ENCODE measurements at places on chromosomes 2 and 18.

DNA sequence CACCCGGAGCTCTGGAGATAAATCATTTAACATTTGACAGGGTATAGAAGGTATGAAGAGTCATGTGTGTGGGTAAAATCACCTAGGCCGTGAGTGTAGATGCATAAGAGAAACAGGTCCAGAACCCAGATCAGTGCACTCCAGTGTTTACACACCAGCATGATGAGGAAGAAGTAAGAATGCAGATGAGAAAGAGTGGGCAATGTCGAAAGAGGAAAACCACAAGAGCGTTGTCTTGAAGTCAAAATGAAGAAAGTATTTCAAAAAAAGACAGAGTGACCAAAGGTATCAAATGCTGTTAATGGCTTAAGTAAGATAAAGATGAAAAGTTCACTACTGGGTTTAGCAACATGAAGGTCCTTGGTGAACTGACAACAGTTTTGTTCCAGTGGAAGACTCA, 32.0 kb upstream of the PLB1 start:
- DNase-seq, result no peak

GRCh38 chr2:18124116-18124835, 245.8 kb downstream of the KCNS3 start:
- no peak for DNase-seq

DNA sequence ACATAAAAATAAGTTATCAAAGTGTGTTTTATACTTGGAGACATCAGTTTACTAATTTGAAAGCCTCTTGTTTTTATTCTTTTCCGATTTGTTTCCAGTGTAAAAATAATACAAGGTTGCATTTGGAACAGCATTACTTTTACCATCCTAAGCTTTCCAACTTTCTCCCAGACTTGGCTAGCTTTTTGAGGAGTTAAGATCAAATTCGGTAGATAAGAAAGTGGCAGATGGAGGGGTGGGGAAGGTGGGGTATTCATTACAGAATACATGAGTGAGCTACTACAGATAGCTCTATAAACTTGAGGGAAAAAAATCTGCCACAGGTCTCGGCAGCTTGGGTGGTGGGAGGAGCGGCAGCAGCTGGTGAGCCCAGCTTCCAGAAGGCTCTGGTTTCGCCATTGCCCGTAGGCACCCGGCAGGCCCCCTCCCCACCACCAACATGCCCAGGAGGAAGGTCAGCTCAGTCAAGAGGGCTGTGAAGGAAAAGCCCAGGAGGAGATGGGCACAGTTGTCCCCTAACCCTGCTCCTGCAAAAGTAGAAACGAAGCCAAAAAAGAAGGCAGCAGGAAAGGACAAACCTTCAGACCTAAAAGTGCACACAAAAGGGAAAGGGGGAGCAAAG, 18.6 kb upstream of the RMC1 start:
- no peak for DNase-seq

GRCh38 chr2:179460181-179460929, 195.7 kb upstream of the SESTD1 start:
- no peak for DNase-seq

- no peak for DNase-seq
These were observed 94.6 kb downstream of the CD8B2 start for GRCh38 chr2:106581755-106582147.

- no peak for DNase-seq
These were observed 1208.4 kb downstream of the DPP10 start for GRCh38 chr2:115650827-115651226.

DNA sequence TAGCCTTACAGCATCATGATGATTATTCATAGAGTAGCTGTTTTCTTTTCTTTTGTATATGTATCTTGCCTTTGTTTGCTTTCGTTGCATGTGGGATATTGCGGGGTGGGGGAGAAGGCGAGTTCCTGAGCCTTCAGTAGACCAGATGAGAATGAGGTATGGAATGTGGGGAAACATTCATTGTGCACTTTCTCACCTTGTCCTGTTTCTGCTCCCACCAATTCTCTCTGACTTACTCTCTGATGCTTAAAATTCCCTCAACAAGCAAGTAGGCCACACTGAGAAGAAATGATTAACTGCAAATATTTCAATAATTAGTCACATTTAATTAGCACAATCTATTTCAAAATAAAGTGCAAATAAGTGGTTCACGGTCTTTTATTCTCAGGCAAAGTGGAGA, 31.0 kb downstream of the GKN2 start:
- DNase-seq, result no peak

DNA sequence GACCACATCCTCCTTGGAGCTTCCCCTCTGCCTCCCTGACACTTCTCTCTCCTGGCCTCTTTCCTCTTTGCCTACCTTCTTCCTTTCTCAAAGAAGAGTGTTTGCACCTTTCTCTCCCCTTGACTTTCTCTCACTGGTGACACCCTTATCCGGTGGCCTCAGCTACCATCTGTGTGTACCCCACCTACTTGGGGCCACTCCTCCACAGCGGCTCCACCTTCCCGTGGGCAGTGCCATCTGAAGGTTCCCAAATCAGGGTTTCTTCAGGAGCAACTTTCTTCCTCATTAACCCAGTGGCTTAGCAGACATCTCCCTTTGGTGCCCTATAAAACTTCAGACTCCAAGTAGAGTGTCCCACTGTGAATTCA, 5.3 kb upstream of the NCL start:
- DNase-seq, result no peak

DNA sequence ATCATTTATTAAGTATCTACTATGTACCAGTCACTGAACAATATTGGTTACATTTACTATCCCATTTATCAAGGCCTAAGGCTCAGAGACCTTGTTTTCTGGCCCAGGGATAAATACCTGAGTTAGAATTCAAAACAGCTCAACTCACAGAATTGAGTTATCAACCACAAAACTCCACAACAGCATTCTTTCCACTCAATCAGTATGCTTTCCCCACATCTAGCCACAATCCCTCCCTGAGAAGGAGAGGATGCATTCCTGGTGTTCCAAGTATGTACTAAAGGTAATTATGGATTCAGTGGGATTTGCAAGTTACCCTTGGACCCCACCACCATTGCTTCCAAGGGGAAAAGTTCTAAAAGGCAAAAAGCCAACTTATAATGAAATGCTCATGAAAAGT, 104.2 kb upstream of the PID1 start:
- DNase-seq, result no peak

DNA sequence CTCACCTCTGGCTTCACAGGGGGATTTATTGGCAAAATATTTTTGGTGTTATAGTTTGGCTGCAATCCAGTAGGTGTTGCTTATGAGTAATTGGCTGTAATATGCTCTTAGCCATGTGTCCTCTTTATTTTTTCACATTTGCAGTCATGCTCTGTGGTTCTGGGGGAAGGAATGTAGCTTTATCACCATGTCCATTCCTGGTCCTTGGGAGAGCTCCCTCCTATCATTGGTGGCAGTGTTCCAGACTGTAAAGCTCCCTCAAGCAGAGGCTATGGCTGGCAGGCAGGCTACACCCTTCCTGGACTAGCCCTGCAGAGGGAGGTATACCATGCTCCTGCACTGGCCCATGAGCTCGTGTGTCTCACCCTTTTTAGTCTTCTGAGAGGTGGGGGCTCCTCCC, 120.0 kb upstream of the FSIP2 start:
- DNase-seq, result no peak

DNA sequence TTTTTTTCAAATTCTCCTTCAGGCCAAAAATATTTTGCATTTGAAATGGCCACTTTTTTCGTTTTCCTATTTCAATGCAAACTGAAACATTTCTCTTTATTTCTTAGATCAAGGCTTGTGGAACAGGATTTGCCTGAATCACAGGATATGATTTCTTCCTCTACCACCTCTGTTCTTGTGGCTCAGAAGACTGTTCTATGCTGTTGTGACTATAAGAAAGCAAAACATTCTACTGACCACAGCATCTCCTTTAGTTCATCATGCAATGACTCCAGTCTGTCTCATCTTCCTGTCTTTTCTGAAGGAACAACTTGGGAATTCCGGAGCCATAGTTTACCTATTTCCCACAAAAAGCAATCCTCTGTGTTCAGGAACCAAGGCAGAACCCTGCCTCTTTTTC, 16.2 kb upstream of the ZNF512 start:
- no peak for DNase-seq
